ENCODE measurements at places on chromosomes 1 and 21.

DNA sequence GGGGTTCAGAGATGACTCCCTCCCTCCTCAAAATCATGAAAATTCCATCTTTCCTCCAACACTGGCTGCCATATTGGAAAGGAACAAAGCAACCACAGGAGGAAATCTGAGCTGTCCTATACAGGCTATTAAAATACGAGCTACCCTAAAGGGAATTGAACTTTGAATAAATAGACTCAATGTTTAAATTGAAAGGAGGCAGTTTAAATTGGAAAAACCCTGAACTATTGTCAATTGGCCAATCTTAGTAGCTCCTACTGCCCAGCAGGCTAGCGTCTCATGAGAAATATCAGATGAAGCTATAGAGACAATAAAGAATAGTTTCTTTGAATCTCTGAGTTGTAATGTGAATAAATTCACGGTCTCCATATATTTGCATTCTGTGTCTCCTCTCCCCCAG lies 85.4 kb upstream of the KCNE2 start:
- no peak for DNase-seq

DNA sequence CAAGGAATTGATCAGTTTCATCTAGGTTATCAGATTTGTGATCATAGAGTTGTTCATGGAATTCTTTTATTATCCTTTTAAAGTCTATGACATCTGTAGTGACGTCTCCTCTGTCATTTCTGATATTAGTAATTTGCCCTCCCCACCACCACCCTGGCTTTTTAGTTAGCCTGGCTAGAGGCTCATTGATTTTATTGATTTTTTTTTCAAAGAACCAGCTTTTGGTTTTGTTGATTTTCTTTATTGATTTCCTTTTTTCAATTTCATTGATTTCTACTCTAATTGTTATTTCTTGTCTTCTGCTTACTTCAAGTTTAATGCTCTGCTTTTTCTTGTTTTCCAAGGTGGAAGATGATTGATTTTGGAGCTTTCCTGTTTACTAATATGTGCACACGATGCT lies 23.3 kb upstream of the TBX19 start:
- no peak for DNase-seq

DNA sequence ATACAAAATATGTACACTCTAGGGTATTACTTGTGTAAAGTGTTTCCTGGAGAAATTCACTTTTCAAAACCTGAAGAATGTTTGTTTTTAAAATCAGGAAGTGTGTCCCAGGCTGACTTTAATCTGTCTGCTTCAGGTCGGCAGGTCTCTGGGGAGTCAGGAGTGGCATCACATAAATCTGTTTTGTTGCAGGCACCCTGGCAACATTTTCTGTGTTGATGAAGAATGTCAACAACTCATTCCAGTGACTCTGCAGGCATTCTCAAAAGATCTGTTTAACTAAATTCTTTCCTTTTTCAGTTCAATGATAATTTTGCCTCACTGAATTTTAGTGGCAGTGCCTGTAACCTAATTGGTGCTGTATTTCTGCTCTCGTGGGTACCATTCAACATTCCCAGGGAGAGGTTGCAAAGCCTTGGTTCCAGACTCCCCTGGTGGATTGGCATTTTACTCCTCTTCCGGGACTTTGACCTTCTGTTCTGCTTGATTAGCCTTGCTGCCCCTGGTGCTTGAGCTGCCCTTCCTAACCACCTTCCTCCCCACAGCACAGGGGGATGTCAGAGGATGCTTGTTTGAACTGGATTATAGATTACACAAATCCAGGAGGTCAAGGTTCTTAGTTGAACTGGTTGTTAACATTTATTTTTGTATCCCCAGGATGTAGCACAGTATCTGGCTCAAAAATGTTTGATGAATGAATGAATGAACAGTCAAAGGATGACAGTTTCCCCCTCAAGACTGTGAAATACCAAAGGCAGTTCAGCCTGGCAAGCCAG lies 55.4 kb upstream of the LPGAT1 start:
- DNase-seq: no peak

- DNase-seq: no peak
These were observed 242.6 kb upstream of the CXADR start for GRCh38 chr21:17270229-17270628.

DNA sequence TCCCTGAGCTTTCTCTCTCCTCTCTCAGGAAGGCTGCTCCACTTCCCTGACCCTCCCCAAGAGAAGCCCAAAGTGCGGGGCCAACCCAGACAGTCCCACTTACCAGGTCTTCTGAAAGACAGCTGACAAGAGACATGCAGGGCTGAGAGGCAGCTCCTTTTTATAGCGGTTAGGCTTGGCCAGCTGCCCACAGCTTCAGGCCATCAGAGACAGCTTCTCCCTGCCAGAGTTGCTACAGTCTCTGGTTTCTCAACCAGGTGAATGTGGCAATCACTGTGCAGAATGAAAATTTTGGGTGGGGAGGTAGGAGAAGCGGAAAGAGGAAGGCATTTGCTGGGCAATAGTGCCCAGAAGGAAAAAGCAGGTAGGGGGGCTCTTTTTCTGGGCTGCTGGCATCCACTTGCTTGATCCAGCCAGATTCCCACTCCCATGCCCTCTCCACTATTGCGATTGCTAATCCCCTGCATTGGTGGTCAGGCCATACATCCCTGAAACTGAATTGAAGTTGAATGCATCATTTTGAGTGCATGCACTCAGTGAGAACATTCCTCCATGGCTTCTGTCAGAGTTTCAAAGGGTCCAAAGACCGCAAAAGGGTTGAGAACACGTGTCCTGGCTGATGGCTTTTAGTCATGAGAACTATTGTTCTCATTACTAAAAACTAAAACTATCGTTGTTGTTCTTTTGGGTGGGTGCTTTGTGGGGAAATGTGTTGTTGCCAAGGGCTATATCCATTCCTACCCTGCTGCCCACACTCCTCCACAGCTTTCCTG lies at the start of gene S100A8:
Gene S100A8, minus strand, starts transcription at position 136 of the 773 bp plus-strand sequence. CDS start 538 bp downstream, outside the sequence.
- DNase-seq: no peak

GRCh38 chr1:60234776-60235175 lies 161.2 kb upstream of the C1orf87 start:
- no peak for DNase-seq

DNA sequence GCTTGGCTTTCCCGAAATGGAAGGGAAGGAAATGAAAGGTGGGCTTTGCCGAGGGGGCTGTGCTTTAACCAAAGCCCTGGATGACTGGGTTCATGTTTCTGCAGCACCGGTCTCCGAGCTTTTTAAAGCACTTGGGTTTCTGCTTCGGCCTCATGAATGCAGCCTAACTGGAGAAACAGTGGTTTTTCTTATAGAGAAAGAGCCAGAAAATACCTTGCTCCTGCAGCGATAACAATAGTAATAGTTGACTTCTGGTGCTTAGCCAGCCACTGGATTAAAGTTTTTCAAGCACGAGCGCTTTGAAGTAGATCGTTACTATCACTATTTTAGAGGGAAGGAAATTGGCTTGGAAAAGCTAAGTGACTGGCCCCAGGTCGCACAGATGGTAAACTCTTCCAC lies 500 bp upstream of the DOCK7 start:
- DNase-seq: no peak

DNA sequence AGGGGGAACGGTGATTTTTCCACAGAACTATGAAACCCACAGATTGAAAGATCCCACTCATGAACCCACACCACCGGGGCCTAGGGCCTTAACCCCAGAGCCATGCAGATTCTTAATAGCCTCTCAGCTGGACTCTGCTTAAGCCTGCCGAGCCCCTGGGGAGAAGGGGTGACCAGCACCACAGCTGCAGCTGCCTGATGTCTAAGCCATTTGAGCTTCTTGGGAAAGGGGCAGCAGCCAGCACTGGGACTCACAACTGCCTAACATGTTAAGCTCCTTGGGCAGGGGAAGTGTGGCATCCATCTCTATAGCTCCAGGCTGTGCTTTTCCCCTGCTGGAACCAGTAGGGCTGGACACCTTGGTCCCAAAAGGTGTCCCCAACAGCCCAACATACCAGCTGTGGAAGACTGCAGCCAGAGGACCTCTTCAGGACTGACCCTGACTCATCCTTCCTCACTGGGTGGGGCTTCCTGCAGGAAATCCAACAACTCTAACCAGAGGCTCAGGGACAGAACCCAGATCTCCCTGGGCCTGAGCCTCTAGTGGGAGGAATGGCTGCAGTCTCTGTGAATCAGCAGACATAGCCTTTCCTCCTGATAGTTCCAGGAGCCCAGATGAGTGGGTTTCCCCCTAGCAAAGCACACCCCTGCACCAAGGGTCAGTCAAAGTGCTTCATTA lies 34.6 kb upstream of the FMO3 start:
- no peak for DNase-seq

DNA sequence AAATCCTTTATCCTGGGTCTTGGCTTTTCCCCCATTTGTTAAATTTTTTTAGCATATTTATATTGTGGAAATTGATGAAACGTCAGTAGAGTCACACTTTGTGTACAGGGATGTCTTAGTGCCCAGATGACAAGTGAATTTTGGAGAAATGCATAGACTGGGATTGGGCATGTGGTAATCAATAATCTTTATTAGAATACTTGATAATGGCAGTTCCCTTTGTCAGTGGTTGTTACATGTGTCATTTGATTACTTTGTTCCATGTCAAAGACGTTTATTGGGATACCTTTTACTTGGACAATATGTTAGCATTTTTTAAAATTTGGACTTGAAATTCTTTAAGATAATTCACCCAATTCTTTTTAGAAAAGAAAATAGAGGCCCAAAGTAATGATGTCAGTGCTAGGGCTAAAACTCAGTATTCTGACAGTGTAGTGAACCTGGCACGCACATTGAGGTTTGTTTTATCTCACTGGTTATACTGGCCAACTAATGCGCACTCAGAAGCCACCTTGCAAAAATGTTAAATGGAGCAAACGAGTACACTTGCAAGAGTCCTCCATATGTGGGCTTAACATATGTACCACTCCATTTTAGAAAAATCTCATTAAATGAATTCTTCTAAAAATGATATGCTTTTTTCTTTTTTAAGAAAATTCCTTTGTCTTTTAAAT lies 9.2 kb downstream of the PRPF38B start:
- no peak for DNase-seq

- DNase-seq: no peak
These were observed 24.2 kb upstream of the NPL start for GRCh38 chr1:182765391-182765790.

DNA sequence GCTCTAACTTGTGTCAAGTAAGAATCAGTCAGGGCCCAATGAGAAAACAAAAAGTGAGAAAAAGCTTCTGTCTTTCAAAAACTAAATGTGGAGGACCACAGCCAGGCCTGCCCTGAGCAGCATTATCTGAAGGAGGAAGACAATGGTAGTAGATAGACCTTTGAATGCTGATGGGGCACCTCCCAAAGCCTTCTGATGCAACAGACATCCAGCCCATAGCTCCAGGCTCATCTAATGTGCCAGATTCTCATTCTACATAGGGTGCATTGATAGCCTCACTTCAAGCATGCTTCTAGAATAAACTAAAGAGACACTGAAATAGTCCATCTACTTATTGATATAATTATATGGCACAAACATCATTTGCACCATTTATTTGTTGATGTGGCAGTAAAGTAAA lies 351.6 kb downstream of the HHIPL2 start:
- DNase-seq: no peak

DNA sequence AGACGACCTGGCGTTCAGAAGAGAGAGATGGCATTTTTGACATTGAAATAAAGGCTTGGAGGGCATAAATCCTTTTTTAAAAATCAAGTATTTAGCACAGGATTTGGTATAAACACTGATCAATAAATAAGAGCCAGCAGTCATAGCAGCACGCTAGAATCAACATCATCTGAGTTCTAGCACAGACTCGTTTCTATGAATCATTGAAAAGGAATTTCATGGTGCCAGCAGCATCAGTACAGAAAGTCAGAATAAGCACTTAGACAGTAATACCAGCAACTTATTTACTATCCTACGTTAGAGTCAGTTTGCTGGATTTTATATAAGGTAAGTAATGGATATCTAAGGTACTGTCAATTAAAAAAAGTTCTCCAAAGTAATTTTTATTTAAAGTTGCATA lies 119.3 kb downstream of the HLCS start:
- no peak for DNase-seq

DNA sequence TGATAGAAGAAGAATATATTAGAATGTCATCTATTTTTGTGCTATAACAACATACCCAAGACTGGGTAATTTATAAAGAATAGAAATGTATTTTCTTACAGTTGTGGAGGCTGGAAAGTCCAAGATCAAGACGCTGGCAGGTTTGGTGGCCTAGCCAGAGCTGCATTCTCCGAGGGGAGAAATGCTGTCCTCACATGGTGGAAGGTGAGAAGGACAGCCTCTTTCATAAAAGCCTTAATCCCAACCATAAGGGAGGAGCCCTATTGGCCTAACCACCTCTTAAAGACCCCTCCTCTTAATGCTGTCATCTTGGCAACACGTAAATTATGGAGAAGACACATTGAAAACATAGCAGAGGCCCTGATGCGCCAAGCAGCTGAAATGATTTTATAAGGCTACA lies 60.1 kb upstream of the KAZN start:
- no peak for DNase-seq

DNA sequence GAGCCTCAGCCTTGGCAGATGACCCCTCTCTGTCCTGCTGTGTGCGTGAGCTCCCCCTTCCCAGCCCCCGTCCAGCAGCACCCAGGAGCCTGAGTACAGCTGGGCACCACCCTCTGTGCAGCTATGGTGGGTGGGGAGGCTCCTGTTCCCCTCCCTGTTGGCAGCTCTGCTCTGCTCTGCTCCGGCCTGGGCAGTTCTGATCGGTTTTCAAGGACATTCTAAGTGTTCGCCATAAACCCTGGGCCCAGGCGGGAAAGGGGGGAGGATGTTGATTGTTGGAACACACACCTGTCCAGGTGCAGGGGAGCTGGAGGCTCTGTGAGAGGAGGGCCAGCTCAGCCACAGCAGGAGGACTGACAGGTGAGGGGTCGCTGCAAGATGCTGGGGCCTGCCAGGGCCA lies at the start of gene CLCNKB:
Gene CLCNKB, plus strand, starts transcription at position 262 of the 400 bp plus-strand sequence. CDS start 711 bp downstream, outside the sequence.
- no peak for DNase-seq

- no peak for DNase-seq
These were observed 53.9 kb upstream of the LBR start for GRCh38 chr1:225481738-225482137.

DNA sequence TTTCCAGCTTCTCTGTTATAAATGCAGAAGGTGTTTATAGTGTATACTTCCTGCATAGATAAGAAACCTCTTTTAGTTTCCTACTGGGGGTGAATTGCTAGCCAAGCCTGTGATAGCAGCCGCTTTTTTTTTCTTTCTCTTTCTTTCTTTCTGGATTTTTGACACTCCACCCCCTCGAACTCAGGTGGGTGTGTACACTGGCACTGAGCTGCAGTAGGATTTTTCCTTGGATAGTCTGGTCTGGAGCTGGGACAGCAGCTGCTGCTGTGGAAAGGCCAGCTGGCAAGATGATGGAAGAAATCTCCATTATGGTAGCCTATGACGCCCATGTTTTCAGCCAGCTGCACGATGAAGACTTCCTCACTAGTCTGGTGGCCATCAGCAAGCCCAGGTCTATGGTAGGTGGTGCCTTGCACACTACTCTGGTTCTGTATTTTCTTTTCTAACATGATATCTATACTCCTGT lies 122.5 kb upstream of the CACYBP start:
- DNase-seq: no peak

- DNase-seq: no peak
These were observed 83.0 kb downstream of the RYR2 start for GRCh38 chr1:237124856-237125462.
